KG1 (cell line): ENCODE measurements at places on chromosomes 12 and 14.

DNA sequence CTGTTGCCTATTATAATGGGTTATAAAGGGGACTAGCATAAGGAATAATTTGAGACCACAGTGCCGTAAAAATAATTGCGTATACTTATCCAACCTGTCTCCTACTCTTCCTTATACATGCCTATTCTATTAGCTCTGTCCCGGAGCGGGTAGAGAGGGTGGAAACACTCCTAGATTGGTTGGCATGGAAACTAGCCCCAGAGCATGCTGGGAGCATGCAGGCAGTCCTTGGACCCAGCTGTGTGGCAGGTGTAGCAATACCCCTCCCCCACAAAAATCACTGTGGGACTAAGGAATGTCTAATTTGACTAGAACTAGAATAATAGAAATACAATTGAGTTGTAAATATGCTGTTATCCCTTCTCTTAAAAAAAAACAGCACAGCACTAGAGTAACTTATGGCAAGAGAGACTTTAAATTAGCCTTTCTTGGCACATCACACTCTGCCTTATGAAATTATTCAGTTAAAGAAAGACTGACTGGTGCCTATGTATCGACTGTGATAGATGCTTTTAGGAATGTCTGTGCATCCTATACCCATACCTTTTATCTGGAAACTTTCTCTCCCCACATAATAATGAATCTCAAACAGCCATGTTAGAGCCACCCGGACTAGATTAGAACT, 244.0 kb upstream of the DAAM1 start:
- DNase-seq: no peak

DNA sequence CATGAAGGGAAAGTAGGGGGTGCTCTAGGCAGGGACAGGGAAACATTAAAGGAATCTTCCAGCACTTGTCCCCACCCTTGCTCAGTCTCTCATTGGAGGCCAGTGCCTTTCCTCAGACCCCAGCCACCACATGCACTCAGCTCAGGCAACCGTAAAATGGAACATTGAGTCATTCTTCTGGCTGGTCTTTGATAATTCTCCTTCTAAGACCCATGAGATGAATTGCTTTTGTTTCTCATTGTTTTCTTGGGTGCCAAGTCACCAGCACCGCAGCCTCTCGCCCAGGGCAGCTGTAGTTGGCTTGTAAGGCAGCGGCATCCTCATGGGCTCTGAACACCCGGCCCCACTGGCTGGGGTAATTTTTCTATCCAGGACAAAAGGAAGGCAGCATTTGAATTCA, 108.2 kb downstream of the PHETA1 start:
- no peak for DNase-seq

- no peak for DNase-seq
These were observed 239.4 kb downstream of the PAWR start for GRCh38 chr12:79451365-79451764.

DNA sequence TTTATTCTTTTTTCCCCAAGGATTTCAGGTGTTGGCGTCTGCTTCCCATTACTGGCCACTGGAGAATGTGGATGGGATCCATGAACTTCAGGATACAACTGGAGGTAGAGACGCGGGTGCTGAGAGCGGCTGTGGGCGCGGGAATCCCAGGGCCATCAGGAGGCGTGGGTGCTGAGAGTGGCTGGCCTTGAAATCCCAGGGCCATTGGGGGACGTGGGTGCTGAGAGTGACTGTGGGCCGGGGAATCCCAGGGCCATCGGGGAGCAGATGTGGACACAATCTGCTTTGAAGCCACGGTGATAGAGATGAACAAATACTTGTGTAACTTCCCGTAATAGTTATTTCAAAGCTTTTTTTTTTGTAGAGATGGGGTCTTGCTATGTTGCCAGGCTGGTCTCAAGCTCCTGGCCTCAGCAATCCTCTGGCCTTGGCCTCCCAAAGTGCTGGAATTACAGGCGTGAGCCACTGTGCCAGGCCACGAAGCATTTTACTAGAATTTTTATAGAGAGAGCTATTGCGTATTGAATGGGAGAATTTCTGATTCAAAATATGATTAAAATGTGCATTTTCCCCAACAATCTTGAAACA, 12.8 kb downstream of the ADGRD1 start:
- no peak for DNase-seq

DNA sequence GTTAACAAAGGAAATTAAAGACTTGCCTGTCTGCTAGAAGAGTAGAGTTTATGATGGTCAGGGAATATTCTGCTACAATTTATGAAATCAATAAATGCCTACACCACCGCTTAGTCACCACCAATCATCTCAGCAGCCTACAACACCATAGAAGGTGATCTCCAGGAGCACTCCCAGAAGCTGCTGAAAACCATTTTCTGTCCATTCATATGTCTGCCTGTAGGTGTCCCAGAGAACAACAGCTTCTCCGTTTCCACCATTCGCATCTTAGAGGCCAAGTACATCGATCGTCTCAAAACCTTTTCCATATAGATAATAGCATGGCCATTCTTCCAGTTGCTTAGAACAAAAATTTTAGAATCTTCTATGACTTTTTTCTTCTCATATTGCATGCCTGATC, 303.4 kb downstream of the KCNC2 start:
- no peak for DNase-seq
